ENCODE measurements at places on chromosomes 11 and 22. TPM values are rescaled to one million over a fixed set of nuclear protein-coding genes. Genes with fewer than 3 reads are reported as not detected.

GRCh38 chr22:48664586-48664985 is 1163.1 kb downstream of the BRD1 start:
- no peak for DNase-seq

DNA sequence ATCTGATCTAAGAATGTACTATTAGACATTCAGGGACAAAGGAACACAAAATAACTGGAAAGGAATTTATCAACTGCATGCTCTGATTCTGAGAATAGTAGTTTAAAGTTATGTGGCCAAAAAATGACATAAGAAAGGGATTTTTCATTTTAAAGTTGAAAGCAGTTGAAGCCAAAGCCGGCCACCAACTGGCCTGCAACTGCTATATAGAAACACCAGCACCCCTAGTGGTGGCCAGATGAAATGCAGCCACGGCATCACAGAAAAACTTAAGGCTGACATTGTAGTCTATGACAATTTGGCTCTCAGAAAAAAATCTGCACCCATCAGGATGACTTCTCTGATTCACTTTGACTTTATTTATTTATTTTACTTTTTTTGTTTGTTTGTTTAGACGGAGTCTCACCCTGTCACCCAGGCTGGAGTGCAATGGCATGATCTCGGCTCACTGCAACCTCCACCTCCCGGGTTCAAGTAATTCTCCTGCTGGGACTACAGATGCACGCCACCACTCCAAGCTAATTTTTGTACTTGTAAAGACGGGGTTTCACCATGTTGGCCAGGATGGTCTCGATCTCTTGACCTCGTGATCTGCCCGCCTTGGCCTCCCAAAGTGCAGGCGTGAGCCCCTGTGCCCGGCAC is 59.2 kb downstream of the SLC35F2 start:
- peak; percentile 87 for DNase-seq

- DNase-seq: peak; percentile 86
Measured at GRCh38 chr11:74720596-74721478, 10.4 kb downstream of the CHRDL2 start.

DNA sequence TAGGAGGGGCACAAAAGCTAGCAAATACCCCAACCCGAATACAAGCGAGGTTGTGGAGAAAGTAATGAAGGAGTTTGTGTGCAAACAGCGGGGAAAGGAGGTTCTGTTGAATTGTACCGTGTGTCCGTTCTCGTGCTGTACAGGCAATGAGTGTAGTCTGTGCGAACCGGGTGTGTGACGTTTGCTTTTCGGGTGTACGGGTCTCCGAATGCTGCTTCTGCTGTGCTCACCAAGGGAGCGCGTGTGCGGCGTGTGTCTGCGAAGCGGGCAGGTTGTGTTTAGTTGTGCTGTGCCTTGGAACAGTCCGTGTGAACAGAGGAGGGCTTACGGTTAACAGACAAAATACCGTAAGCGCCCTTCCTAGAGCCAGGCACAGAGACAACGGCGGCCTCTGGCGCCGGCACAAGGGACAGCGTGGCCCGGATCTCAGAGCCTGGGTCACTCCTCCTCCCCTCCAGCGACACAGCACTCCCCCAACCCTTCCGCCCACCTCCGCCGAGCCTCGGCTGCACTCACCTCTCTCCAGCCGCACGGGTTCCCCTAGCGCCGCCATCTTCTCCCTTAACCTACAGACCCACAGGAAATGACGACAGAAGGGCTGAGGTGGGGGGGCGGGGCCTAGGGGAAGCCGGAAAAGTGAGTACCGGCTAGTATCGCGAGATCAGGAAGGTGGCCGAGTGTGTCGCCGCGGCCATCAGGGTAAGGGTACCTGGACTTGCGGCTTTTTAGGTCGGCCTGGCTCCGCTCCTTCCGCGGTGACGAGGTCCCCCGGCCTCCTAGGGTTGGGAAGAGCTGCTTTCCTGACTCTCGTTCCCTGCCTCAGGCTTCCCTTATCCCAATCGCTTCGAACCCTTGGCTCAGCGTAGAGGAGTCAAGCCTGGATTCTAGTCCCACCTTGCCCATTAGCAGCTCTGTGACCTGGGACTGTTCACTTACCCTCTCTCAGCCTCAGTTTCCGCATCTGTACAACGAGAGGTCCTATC is at the start of gene LIN7C:
LIN7C (minus strand) TSS at position 570 of the 983 bp plus-strand sequence; CDS start at position 553, 17 bp downstream.
- DNase-seq: peak; percentile 98

GRCh38 chr22:43745411-43745770 is 66.7 kb downstream of the EFCAB6 start:
- DNase-seq: no peak

- DNase-seq: no peak
Measured at GRCh38 chr11:831118-831864, 1.5 kb upstream of the CD151 start.

- no peak for DNase-seq
Measured at GRCh38 chr11:19793326-19793725, 80.7 kb downstream of the NAV2 start.

GRCh38 chr11:64331569-64332371 is 8.2 kb upstream of the CCDC88B start:
- DNase-seq: peak; percentile 78

GRCh38 chr11:117794135-117794534 is 2.9 kb downstream of the DSCAML1 start:
- DNase-seq: no peak

- DNase-seq: no peak
Measured at GRCh38 chr11:30508594-30508993, 77.6 kb downstream of the MPPED2 start.

DNA sequence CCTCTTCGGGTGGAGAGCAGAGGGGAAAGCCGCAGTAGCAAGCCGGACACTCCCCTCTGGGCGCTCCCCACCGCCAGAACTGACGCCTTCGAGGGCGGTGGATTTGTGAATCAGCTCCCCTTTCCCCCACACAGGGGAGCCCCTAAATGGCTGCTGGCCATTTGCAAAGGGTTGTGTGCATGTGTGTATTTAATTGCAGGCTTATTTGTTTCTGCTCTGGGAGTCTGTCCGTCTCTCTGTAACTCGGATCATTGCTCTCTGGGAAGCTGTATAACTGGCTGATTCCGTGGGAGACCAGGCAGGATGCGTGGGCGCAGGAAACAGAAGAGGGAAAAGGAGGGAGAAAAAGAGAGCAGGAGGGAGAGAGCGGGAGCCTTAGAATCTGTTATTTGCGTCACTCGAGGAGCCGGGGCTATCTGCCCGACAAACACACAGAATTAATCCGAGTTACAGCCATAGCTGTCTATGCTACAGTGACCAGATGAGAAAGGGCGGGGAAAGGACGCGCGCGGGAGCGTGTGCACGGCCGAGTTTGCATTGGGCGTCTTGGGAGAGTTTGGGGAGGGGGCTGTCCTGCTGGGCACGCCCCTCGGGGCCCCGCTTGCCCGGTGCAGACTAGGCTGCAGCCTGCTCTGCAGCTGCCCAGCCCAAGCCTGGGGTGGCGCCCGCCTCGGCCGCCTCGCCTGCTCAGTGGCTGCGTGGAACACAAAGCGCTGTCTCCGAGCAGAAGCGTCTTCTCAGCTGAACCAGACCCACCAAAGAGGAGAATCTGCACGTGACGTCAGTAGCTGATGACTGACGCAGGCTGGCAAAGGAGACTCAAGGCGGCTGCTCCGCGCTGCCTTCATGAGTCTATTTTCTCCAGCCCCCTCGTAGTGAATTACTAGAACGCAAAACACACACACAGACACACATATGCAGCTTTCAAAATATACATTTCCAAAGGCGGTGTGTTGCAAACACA is 105.3 kb upstream of the HSD17B12 start:
- DNase-seq: no peak

GRCh38 chr22:47586038-47586437 is 823.6 kb downstream of the TBC1D22A start:
- no peak for DNase-seq

DNA sequence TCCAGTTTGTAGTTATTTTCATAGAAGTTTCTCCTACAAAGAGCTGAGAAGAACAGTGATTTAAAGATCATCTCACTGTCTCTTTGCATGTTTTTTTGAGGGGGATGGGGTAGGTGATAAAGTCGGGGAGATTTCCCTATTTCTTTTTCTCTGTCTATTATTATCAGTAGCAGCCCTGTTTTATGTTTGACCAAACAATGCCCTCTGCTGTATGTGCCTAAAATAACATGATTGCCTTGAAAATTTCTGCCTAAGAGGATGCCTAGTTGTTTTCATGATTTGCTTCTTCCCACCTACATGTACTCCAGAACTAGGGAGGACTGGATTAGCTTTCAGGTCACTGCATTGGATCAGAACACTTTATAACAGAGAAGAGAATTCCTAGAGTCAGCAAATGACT is 1330.2 kb downstream of the LRRC4C start:
- no peak for DNase-seq

DNA sequence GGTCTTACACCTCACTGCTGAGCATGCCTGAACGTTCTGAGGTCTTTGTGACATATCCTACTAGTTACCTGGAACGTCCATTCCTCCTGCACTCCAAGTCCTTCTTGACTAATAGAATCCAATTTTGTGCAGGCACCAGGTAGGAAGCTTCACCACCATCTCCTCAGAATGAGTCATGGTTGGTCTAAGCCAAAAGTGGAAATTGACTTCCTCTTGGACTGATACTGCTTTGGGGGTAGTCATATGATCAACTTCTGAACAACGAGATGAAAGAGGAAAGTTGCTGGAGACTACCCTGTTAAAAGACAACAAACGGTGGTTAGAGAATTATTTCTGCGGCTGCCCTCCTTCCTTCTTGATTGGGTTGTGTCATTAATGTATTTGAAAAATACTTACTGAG is 374.2 kb upstream of the LARGE1 start:
- DNase-seq: no peak

DNA sequence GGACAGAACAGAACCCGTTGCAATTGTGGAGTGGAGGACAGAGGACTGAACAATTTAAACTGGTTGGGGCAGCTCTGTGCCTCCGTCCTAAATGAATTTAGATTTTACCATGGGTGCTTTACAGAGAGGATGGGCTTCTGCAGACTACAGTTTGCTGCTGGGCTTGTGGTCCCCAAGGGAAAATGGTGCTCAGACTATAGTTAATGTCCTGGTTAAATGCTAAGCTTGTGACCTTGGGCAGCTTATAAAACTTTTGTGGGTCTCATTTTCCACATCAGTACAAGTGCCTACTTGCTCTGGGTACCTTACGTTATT is 355.2 kb upstream of the NARS2 start:
- DNase-seq: no peak

DNA sequence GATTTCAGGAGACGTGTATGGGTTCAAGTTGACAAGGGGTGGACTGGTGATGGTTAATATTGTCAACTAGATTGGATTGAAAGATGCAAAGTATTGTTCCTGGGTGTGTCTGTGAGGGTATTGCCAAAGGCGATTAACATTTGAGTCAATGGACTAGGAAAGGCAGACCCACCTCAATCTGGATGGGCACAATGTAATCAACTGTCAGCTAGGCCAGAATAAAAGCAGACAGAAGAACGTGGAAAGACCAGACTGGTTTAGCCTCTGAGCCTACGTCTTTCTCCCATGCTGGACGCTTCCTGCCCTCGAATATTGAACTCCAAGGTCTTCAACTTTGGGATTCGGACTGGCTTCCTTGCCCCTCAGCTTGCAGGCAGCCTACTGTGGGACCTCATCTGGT is 1.7 kb upstream of the YPEL4 start:
- DNase-seq: no peak

DNA sequence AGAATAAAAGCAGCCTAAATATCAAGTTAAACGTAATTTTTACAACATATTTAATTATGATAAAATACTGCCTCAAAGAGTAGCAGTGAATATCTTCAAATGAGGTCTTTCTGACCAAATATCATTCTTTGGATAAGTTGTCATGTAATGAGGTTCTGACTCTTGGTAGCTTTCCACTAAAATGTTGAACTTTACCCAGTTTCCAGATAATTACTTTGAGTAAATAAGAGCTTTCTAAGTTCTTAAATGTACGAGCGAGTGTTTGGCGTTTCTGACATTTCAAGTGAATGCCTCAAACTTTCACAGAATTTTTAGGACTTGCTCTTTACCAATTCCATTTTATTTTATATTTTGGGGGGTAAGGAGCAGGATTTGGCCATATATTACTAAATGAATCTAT is 1515.2 kb downstream of the FAM181B start:
- no peak for DNase-seq

DNA sequence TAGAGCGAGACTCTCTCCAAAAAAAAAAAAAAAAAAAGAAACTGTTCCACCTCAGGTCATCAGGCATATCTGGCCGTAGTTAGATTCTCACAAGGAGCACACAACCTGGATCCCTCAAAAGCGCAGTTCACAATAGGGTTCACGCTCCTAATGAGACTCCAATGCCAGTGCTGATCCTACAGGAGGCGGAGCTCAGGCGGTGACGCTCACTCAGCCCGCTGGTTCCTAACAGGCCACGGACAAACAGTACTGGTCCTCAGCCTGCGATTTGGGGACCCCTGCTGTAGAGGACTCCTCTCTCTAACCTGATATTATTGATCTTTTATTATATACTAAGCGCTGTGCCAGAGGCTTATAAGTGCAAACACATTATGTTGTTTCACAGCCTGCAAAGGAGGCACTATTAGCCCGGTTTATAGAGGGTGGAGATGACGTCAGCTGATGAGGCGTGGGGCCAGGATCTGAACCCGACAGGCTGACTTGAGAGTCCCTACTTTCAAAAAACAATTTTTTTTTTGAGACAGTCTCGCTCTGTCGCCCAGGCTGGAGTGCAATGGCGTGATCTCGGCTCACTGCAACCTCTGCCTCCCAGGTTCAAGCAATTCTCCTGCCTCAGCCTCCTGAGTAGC is 4.9 kb upstream of the MAFF start:
- DNase-seq: peak; percentile 78

DNA sequence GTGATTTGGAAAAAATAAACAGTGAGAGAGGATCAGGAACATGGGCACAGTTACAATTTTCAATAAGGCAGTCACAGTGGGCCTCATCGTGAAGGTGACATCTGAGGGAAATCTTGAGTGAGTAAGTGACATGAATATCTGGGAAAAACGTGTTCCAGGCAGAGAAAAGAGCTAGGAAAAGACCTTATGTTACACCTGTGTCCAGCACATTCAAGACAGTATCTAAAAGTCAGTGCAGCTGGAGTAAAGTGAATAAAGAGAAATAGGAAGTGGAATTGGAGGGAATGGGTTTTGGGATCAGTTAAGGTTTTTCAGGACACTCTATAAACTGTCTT is 827.5 kb upstream of the FAT3 start:
- DNase-seq: no peak

- DNase-seq: no peak
Measured at GRCh38 chr11:78417175-78417887, at the start of gene GAB2. Gene GAB2, minus strand, starts transcription at chr11:78417820. Its CDS starts 100 bp downstream, at chr11:78417720.

CPSF7 gene
- total RNA-seq: 31.4 TPM

SLC22A6 gene
- total RNA-seq: not detected

TMEM45B gene
- total RNA-seq: not detected

SDHAF2 gene
- total RNA-seq: 50.7 TPM

C11orf42 gene
- total RNA-seq: not detected

B3GAT1 gene
- total RNA-seq: not detected

AQP11 gene
- 1.7 TPM for total RNA-seq

P2RX6 gene
- 5.4 TPM for total RNA-seq

SMIM35 gene
- total RNA-seq: not detected

BRSK2 gene
- total RNA-seq: 0.19 TPM

OR2D2 gene
- not detected for total RNA-seq

SMTNL1 gene
- total RNA-seq: not detected

ARHGAP32 gene
- total RNA-seq: 10.5 TPM

SIAE gene
- total RNA-seq: 12.5 TPM

ANO1 gene
- 10.2 TPM for total RNA-seq

All from right atrium auricular region (tissue), 2 donors.